ENCODE measurements at places on chromosomes 12 and 14. TPM values are rescaled to one million over a fixed set of nuclear protein-coding genes. Genes with fewer than 3 reads are reported as not detected.

Gene DICER1
- total RNA-seq: 33.3 TPM

Gene AVPR1A
- total RNA-seq: 1.9 TPM

Gene LPAR5
- not detected for total RNA-seq

Gene SDR9C7
- total RNA-seq: not detected

Gene CMA1
- not detected for total RNA-seq
